Stimulated activated CD4-positive, alpha-beta T cell treated with anti-CD3 and anti-CD28 coated beads, TNF-alpha, amount 100 ng/mL, for 4 hours (primary cell): ENCODE measurements at places on chromosomes 2 and 18.

- DNase-seq, result no peak
These were observed 18.9 kb upstream of the FZD7 start for GRCh38 chr2:202014759-202015211.

- DNase-seq, result no peak
These were observed 1267.1 kb downstream of the LRP1B start for GRCh38 chr2:140863713-140864112.

- no peak for DNase-seq
These were observed 222.4 kb downstream of the WDR7 start for GRCh38 chr18:56873441-56874140.

- DNase-seq, result no peak
These were observed 977.9 kb upstream of the CNTNAP5 start for GRCh38 chr2:123047186-123047585.

- no peak for DNase-seq
These were observed 1.1 kb upstream of the LIPG start for GRCh38 chr18:49560624-49561288.

- DNase-seq, result no peak
These were observed 570.7 kb downstream of the PLCL1 start for GRCh38 chr2:198375083-198375410.

- DNase-seq, result no peak
These were observed 156.1 kb downstream of the HAUS1 start for GRCh38 chr18:46260016-46260878.

GRCh38 chr2:195536906-195537305, 120.1 kb upstream of the SLC39A10 start:
- no peak for DNase-seq

DNA sequence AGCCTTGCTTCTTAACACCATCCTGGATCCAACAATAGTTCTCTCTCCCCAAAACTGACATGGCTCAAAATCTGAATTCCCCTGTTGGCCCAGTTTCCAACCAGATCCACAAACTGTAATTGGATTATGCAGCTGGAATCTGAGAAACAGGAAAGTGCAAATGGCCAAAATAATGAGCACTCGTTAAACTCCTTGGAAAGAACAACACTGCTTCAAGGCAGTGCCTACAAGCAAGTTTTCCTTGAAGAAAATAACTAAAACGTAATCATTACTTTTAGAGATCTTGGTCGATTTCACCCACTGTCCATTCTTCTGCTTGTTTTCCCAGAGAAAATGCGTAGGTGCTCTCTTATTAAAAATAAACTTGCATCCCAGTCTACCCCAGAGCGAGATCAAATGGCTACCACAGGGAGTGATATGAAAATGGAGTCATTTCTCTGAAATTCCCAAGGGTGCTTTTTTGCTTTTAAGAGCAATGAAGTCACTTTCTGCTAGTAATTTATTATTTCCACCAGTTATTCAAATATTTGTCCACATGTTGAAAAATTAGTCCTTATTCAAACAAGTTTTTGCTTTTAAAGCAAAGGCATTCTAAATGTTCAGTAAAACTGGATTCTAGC, 264.2 kb downstream of the C1D start:
- DNase-seq, result no peak

GRCh38 chr2:19362094-19362754, 3.8 kb upstream of the OSR1 start:
- DNase-seq, result no peak

GRCh38 chr2:238920053-238920452, 72.2 kb downstream of the TWIST2 start:
- DNase-seq, result no peak

GRCh38 chr18:48132797-48133655, 202.6 kb upstream of the SMAD2 start:
- no peak for DNase-seq

- DNase-seq, result no peak
These were observed 275.9 kb downstream of the DCC start for GRCh38 chr18:52615943-52616342.

DNA sequence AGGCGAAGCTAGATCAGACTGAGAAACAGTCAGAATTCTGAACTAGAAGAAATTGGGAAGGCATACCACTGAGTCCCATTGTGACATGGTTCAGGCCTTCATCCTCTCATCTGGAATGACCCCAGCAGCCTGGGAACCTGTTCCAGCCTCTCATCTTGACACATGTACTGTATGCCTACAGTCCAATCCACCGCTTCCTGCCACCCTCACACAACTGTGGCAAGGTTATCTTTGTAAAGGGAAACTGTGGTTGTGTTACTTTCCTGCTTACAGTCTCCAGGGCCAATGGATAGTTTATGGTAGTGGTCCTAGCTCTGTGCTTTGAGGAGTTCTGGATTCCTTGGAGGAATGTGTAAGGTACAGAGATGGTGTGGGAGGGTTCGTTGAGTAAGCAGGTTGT, 296.9 kb upstream of the TRIB2 start:
- DNase-seq, result no peak

DNA sequence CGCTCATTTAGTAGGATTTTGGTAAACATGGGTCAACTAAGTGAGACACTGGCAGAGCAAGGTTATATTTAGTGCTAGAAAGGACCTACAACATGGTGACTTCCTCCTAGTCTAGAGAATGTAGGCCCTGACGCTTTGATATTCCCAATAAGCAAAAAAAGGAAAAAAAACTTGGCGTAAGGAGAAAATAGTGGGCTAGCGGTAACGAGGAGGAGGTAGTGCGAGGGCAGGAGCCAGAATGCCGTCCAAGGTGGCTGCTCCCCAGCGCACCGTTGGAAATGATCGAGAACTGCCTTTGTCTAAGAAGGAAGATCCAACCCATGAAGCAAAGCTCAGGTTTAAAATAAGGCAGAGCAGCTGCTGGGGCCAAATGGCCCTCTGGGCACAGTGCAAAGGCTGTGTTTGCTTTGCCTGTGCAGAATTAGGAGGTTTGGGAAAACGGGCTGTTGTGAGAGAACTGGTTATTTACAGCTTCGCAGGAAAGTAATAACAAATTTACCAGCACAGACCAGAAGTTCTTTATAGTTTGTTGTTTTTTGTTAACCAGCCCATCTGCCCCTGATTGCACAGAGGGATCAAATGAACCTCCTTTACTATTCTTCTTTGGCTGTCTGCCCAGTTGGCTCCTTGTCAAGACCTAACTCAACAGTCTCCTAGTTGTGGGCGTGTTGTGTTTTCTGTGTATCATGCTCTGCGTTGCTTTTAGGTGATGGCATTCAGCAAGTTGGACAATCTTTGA, 86.6 kb downstream of the ITGB1BP1 start:
- no peak for DNase-seq

GRCh38 chr2:179787601-179788000, 73.8 kb downstream of the ZNF385B start:
- DNase-seq, result no peak

DNA sequence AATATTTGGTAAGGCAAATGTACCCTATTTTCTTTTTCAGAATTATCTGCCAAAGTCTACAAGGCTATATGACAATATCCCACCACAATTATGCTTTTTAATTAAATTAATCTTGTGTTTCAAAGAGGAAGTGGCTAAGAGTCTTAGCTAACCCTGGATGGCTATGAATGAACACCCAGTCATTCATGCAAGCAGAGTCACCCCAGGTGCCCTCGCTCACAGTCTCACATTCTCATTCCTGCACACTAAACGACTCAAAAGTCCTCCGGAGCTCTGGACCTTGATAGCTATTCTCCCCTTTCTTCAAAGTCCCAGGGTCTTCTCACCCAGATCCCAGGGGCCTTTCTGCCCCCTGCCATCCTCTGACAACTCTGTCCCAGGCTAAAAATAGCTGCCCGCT, 42.1 kb upstream of the MRPL19 start:
- no peak for DNase-seq

- DNase-seq, result no peak
These were observed 23.8 kb downstream of the ANKAR start for GRCh38 chr2:189698020-189698887.

DNA sequence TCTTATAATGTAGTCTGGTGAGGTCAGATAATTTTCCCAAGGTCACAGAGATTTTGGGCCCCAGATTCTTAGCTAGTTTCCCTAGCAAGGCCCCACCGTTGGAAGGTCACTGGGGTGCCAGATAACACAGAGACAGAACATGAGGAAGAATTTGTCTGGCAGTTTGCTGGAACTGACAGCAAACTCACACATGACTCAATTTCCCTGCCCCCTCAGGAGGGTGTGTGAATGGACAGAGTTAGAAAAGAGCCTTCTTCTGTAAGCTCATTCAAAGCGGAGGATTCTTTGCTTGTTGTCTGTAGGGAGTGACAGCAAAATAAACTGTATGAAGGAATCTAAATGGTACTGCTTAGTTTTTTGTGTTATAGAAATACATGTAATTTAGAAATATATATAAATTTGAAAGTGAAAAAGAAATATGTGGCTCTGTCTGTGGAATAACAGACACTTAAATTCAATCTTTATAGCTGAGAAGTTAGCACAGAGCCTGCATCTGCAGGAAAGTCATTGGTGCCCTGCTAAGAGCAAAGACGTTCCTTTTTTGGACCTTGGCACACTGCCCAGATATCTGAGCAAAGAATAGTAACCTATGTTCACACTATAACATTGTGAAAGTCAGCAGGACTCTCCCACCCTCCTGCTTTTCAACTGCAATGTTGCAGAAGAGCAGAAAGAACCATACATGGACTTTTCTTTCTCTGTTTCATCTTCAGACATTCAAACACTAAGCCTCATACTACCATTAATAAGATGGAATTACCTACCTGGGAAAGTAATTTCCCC, 2.1 kb downstream of the MDH1 start:
- DNase-seq, result no peak

DNA sequence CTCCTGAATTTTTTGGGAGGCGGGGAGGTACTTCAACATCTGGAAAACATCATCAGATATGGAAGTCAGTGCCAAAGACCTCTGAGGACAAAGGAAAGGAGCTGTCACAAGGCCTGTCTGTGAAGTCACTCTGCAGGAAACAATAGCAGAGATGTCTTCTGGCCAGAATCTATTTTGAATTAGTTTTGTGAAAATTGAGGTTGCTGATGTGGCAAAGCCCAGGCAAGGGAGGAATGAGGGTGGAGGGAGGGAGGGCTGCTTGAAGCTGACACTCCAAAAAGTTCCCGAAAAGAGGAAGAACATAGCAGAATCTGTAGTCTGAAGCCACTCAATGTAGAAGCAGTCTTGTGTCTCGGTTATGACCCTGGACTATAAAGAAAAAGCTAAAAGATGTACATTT, 151.1 kb upstream of the LHCGR start:
- no peak for DNase-seq

- no peak for DNase-seq
These were observed 170.6 kb downstream of the FHOD3 start for GRCh38 chr18:36468161-36468560.

- DNase-seq, result no peak
These were observed 419.8 kb downstream of the SETBP1 start for GRCh38 chr18:45100321-45101105.

- DNase-seq, result no peak
These were observed 191.4 kb downstream of the MBD2 start for GRCh38 chr18:54033052-54033451.

GRCh38 chr2:184945326-184945725, 347.0 kb downstream of the ZNF804A start:
- no peak for DNase-seq

DNA sequence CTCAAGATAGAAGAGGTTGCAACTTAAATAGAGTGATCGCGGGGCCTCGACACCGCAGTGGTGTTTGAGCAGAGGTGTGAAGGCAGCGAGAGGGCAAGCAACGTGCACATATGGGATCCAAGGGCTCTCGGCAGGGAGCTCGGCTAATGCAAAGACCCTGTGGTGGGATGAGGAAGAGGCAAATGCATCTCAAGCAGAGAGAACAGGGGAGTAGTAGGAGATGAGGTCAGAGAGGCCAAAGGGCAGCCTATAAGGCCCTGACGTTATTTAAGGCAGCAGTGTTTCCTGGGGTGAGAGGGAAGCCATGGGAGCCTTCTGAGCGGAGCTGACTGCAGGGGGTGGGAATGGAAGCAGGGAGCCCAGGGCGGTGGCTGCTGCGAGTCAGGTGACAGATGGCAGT, 74.5 kb downstream of the MRPS9 start:
- DNase-seq, result no peak

- DNase-seq, result no peak
These were observed 127.4 kb downstream of the DPP4 start for GRCh38 chr2:161946489-161947107.

GRCh38 chr2:147135376-147135775, 709.5 kb upstream of the ACVR2A start:
- no peak for DNase-seq

DNA sequence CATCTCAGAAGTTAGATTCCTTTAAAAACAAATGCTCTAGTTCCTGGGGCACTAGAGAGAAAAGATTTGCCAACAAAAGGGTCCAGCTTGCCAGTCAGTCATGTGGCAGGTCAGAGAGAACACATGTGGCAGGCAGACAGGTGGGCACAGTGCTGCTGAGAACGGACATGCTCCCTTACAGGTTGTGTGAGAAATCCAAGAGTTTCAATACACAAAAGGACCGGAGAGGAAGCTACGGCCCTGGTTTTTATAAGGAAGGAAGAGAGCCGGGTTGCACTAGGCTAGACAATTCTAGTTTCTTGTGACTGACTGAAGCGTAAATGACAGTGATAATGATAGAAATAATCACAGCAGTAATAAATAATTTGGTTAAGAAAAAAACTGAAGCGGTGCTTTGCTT, 18.3 kb downstream of the CDC42EP3 start:
- DNase-seq, result no peak

- no peak for DNase-seq
These were observed 3.7 kb downstream of the ITGAV start for GRCh38 chr2:186593523-186593922.

GRCh38 chr2:208511016-208511415, 104.4 kb downstream of the PTH2R start:
- no peak for DNase-seq

DNA sequence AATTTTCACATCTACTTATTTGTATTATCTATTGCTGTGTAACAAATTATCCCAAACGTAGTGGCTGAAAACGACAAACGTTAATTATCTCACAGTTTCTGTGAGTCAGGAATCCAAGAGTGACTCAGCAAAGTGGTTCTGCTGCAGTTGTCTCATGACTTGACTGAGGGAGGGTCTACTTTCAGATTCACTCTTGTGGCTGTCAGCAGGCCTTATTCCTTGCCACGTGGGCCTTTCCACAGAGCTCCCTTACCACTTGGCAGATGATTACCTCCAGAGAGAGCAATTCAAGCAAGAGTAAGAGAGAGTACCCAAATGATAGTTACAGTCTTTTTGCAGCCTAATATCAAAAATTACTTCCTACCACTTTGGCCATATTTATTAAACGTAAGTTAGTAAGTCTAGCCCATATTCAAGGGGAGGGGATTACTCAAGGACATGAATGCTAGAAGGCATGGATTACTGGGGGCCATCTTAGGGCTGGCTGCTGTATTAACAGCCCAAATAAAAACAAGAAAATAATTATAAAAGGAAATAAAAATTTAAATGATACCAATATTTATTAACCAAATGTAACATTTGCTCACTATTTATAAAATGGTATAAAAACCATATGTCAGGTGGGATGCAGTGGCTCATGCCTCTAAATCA, 48.7 kb upstream of the NBEAL1 start:
- no peak for DNase-seq

GRCh38 chr2:147150241-147150635, 694.6 kb upstream of the ACVR2A start:
- no peak for DNase-seq
